NCI-H1105 (cell line): ENCODE measurements at places on chromosomes 5 and 9.

DNA sequence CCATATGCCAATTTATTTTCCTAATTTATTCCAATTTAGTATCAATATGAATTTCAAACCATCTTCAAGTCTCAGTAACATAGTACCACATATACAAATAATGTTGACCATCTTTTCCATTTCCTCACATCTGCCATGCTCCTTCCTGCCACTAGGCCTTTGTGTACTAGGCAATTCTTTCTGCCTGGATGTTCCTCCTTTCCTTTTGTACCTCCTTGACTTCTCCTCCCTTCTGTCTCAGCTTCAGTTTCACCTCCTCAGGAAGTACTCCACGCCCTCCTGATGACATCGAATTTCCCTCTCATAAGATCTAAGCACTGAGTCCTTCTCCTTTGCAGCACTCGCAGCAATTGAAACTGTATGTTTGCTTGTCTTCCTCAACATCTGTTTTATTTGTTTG is 53.9 kb downstream of the MEF2C start:
- no peak for DNase-seq

- no peak for DNase-seq
Observed at GRCh38 chr5:136020383-136021015, 8.3 kb upstream of the TGFBI start.

DNA sequence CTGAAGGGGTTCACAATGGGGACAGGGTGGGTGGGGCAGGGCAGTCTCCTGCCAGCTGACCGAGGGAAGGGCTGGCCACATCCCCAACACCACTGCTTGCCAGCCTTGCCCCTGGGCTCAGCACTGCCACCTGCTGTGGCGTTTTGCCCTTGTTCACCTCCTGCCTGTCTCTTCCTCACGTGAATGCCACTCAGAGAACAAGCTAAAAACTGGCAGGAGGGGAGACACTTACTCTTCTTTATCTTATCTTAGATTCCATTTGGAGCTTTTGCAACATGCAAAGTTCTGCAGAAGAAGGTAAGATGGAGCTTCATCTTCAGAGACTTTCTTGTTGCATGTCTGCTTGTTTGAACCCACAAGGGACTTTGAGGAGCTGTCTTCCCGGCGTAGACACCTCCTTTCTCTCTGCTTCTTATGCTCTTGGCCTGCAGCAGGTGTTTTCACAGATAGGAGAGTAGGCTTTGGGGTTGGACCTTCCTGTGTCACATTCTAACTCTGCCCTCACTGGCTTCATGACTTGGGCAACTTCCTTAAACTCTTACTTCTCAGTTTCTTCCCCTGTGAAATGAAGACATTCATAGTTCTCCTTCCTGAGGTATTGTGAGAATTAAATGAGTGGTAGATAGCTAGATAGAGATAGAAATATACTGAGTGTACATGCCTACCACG is 4.1 kb downstream of the LRSAM1 start:
- DNase-seq: no peak

DNA sequence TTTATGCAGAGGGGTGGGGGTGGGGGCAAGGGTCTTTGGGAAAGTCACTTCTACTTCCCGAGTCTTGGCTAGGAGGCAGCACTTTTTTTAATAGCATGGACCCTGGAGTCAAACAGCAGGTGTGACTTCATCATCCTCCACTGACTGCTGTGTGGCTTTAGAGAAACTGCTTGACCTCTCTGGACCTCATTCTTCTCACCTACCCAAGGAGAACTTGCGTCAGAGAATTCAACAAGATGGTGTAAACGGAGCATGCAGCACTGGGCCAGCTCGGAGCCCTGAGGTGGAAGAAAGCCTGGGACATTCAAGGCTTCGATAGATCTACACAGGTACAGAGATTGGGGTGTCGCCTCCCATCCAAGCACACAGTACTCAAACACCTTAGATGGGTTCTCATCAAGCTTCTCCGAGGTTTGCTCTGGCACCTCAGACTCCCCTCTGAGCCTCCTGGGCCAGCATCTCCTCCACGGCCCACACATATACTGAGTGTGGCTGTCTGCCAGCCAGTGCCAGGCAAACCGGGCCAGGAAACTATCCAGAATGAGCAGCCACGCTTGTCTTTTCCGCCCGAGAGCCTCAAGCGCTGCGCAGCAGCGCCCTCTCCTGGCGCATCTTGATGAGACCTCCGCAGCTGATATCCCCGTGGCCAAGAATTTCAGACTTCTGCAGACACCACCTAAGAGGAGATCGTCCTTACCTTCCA is 4.6 kb upstream of the SLC25A48 start:
- DNase-seq: peak; percentile 42

- no peak for DNase-seq
Observed at GRCh38 chr9:4741365-4742089, 525 bp upstream of the AK3 start.

- no peak for DNase-seq
Observed at GRCh38 chr5:142295084-142295758, 29.6 kb downstream of the SPRY4 start.

- no peak for DNase-seq
Observed at GRCh38 chr5:14713476-14714390, 49.2 kb downstream of the OTULIN start.

DNA sequence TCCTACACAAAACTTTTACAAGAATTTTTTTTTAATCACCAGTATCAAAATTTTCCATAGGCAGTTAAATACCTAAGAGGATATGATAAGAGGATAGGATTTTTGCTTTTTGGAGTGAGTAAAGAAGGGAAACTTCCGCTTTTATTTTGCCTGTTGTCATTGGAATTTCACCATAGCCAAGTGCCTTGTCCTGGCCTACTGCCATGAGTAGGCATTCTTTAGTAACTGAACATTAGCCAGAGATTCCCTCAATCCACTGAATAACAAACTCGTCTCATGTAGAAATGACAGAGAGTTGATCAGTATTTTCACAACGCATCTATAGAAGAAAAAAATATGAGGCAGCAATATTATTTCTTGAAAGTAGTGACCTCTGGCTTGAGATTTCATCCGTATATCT is 289.6 kb upstream of the ADAMTSL1 start:
- DNase-seq: no peak

DNA sequence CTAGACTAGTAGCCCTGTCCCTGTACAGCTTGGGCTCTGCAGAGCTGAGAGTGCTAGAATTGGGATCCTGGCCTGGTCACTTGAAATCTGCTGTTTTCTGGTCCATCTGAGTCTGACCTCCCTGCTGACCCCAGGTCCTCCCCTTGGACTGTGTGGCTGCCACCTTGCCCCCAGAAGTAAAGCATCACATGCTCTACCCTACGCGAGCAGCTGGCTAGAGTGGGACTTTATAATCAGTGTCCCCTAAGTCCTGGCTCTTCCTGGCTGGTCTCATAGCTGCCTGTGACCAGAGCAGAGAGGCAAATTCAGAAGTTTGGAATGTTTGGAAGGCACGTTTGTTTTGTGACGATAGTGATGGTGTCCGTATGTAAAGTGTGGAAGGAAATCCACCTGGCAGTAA is 81.0 kb downstream of the ARHGEF28 start:
- DNase-seq: no peak

DNA sequence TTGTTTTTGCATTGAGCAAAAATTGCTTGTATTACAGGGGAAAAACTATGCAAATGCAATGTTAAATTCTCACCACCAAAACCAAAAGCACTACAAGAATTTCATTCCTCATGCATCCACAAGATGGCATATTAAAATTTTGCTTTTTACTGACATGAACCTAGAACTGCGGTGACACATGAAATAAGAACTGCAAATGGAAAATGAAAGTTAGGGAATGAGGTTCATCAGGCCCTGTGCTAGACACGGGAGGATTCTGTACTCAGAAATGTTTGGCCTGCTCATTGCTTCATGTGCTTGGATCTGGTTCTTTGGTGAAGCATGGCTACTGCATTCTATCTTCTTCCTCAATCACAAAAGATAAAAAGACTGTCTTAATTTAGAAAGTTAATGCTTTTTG is 9.1 kb upstream of the RFK start:
- no peak for DNase-seq

DNA sequence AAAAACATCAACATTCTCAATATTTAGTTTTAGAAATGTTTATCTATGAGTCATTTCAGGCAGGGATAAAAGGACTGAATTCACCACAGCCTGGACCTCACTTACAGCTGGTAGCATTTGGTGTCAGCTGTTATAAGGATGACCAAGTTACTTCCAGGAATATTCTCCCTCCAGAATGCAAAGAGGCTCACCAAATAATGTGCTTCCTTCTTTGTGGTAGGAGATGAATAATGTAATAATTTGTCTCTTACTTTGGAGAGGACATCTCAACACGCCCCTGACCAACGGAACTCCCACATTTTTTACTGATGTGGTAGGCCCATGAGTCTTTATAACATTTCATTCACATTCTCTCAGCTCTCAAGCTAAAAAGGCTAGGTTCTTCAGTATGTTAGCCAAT is 825.9 kb upstream of the GRAMD2B start:
- DNase-seq: no peak

DNA sequence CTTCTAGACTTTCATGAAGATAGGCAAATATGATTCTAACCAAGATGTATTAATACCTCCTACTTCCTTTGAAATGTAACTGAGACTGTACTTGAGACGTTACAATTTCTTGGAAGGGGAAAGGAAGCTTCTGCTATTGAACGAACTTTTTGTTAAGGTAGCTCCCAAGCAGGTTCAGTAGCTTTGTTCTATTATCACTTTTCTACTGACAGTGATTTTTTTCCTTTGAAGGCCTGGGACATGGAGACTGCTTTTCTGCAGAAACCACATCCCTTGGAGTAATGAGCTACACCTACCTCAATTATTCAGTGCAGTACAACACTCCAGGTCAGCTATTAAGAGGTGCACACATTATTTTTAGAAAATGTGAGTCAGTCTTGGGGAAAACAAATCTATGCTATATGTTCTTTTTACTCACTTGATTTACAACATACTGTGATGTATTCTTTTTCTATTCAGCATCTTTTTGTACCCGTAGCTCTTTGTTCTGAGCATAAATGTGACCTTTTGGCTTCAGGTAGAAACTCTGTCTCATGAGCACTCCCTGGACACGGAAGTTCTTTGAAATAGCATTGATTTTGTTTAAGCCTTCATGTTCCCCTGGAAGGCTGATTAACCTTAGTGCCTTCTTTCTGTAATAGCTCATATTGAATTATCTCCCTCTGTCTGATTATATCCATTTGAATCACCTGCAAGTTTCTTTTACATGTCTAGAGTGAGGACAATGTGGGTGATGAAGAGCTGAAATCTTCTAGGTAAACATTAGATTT is 56.5 kb upstream of the CDKN2B start:
- DNase-seq: no peak

DNA sequence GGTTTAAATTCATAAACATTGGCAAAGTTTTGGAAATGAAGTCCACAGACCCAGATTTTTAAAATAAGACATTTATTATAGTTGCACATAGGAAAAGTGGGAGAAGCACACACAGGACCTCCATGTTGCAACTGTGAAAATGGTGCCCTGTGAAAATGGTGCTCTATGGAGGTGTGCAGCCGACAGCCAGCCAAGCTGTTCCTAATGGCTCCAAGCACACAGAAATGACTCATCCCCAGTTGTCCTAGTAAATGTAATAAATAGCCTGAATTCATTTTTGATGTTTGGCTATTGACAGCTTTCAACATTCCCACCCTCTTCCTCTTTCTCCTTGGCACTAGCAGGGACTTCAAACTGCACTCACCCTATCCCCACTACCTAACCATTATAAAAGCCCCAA is 590.9 kb downstream of the CAAP1 start:
- no peak for DNase-seq

DNA sequence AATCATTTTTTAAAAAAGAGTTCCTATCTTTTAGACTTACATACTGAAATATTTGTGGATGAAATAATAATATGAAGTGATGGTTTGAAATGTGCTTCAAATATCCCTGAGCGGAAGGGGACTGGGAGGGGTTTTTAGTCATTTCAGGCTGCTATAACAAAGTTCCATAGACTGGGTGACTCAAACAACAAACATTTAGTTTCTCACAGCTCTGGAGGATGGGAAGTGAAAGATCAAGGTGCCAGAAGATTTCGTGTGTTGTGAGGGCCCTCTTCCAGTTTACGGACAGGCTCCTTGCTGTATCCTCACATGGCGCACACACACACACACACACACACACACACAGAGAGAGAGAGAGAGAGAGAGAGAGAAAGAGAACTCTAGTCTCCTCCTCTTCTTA is 27.1 kb upstream of the TEX10 start:
- DNase-seq: no peak
